GDM1 (cell line): ENCODE measurements at places on chromosomes 6 and 20.

GRCh38 chr6:35185302-35185681 lies 28.5 kb upstream of the SCUBE3 start:
- no peak for DNase-seq

GRCh38 chr6:90413867-90414266 lies 117.2 kb upstream of the BACH2 start:
- DNase-seq: no peak

GRCh38 chr6:163709693-163710092 lies 295.2 kb downstream of the QKI start:
- peak; percentile 72 for DNase-seq

DNA sequence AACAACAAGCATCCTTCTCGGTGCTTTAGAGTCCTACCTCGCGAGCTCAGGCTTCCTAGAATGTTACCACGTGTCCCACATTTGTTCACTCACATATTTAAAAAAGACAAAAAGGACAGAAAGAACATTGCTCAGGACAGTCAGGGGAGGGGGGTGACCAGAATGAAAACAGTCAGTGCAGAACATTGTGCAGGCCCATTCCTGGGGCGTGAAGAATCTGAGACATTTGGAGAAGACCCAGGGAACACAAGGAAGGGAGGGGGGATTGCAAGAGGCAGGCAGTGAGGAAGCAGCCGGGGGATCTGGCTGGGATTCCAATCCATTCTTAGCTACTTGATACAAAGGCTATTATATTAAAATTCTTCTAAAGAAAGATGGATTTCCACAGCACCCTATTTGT lies 270.4 kb upstream of the CITED2 start:
- DNase-seq: no peak

GRCh38 chr20:32028647-32029372 lies 18.6 kb downstream of the CCM2L start:
- DNase-seq: no peak
